Prostate gland (tissue), 2 donors: ENCODE measurements at places on chromosomes 7 and 10. TPM values are rescaled to one million over a fixed set of nuclear protein-coding genes. Genes with fewer than 3 reads are reported as not detected.

GRCh38 chr7:89728481-89728880 lies 425.8 kb upstream of the STEAP1 start:
- no peak overlapping the region for H3K27ac ChIP-seq
- no peaks in the 10 kb centered on the region for H3K27me3 ChIP-seq
- no peak overlapping the region for H3K4me3 ChIP-seq

DNA sequence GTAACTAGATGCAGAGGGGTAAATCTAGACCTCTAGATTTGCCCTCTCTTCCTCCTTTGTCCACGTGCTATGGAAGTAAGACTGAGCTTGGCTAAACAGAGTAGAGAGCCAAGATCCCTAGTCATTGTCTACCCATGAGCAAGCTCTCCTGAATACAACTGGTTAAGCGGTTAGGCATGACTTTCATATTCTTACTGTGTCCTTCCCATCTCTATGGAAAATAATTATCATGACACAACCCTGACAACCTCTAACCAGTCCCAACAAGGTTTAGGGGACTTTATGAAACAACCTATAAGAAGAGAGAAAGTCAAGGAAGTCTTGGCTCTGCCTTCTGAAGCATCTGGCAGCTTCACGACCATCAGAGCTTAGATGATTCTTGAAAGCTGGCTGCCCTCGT lies 7.8 kb upstream of the LAMB4 start:
- H3K27me3 ChIP-seq, result no peaks in the 10 kb centered on the region
- H3K4me1 ChIP-seq, result no peaks in the 10 kb centered on the region
- no peak overlapping the region for H3K4me3 ChIP-seq
- H3K27ac ChIP-seq, result no peak overlapping the region
- H3K36me3 ChIP-seq, result no peaks in the 10 kb centered on the region
- DNase-seq, result no peak

- H3K27me3 ChIP-seq, result no peaks in the 10 kb centered on the region
- H3K27ac ChIP-seq, result no peak overlapping the region
- H3K4me3 ChIP-seq, result no peak overlapping the region
- H3K36me3 ChIP-seq, result no peaks in the 10 kb centered on the region
These were observed 197.2 kb downstream of the ADARB2 start for GRCh38 chr10:1540144-1540543.

DNA sequence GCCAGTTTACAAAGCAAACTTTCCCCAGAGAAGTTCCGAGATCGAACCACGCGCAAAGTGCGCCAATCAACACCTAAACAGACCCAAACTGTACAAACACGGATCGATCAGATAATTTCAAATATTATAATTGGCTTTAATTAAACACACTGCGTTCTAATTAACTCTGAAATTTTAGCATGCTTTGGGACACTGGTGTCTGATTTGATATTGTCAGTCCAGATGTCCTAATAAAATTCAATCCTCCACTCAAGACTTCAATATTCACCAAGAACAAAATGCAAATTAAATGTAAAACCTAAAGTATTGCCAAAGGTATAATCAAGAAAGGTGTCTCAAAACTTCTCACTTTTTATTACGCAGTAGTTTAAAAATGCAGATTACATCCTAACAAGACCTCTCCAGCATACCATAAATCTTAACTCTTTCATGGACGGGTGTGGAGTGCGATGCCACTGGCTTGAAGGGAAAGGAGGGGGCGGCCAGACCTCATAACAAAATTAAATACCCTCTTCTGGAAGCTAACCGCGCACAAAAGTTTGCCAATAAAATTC lies 5.9 kb upstream of the EBF3 start:
- H3K36me3 ChIP-seq, result no peaks in the 10 kb centered on the region
- H3K4me1 ChIP-seq, result no peaks in the 10 kb centered on the region
- no peak overlapping the region for H3K27ac ChIP-seq
- peaks cover 71% of the 10 kb centered on the region for H3K27me3 ChIP-seq
- no peak for DNase-seq

DNA sequence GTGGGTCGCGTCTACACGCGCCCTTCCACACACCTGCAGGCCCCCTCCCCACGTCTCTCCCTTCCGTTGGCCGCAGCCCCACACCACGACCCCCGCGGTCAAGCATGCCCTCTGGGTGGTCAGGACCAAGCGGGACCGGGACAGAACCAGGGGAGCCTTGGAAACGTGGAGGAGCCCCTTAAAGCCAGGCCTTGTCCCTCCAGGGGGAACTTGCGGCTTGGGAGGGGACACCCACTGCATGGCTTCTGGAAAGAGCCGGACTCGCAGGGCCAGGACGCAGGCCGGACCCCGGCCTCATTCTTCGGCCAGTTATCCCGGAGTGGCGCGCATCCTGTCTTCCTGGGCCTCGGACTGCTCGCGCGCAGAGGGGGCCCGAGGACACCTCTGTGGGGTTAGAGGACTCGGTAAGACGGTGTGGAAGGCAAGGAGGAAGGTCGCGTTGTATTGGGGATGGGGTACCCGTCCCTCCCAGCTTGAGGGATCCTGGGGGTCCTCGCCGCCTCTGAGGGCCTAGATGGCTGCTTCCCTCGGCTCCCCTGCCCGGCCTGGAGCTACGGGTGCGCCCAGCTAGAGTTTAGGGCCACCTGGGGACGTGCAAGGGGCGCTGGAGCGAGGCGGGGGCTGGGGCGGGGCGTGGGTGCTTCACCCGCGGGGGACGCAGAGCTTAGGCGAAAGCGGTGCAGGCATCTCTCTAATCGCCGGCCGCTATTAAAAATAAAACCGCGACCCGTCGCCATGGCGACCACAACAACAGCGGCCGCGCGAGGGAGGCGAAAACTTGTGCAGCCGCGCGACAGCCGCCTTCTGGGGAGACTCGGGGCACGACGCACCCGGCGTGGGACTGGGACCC lies 1.8 kb upstream of the PDGFA start:
- no peak overlapping the region for H3K27ac ChIP-seq
- peaks cover 17% of the 10 kb centered on the region for H3K4me1 ChIP-seq
- no peaks in the 10 kb centered on the region for H3K27me3 ChIP-seq

DNA sequence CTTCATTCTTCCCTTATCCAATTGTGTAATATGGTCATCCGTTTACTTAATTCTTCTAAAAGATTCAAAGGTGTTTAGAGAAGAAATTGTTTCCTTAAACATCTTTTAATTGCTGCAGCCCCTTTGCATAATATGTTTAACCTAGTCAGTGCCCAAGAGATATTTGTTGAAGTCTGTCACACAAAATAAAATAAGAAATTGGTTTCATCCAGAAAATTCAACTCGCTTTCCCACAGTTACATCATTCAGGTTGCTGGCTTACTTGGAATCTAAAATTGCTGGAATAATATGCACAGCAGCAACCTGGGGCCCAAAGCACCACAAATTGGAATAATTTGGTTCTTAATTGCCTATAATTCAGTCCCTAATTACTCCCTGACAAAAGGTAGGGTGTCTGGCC lies 155.1 kb upstream of the ETV1 start:
- no peak overlapping the region for H3K4me3 ChIP-seq
- no peak overlapping the region for H3K27ac ChIP-seq
- H3K36me3 ChIP-seq, result no peaks in the 10 kb centered on the region
- H3K27me3 ChIP-seq, result no peaks in the 10 kb centered on the region
- DNase-seq, result no peak

- DNase-seq, result no peak
- no peaks in the 10 kb centered on the region for H3K36me3 ChIP-seq
- no peaks in the 10 kb centered on the region for H3K27me3 ChIP-seq
- no peaks in the 10 kb centered on the region for H3K4me1 ChIP-seq
- no peak overlapping the region for H3K4me3 ChIP-seq
- H3K27ac ChIP-seq, result no peak overlapping the region
These were observed 213.3 kb downstream of the MDFIC start for GRCh38 chr7:115135146-115135545.

GRCh38 chr10:26486990-26487850 lies 49.1 kb downstream of the APBB1IP start:
- H3K4me1 ChIP-seq, result no peaks in the 10 kb centered on the region
- no peaks in the 10 kb centered on the region for H3K36me3 ChIP-seq
- H3K27me3 ChIP-seq, result no peaks in the 10 kb centered on the region
- DNase-seq, result no peak

DNA sequence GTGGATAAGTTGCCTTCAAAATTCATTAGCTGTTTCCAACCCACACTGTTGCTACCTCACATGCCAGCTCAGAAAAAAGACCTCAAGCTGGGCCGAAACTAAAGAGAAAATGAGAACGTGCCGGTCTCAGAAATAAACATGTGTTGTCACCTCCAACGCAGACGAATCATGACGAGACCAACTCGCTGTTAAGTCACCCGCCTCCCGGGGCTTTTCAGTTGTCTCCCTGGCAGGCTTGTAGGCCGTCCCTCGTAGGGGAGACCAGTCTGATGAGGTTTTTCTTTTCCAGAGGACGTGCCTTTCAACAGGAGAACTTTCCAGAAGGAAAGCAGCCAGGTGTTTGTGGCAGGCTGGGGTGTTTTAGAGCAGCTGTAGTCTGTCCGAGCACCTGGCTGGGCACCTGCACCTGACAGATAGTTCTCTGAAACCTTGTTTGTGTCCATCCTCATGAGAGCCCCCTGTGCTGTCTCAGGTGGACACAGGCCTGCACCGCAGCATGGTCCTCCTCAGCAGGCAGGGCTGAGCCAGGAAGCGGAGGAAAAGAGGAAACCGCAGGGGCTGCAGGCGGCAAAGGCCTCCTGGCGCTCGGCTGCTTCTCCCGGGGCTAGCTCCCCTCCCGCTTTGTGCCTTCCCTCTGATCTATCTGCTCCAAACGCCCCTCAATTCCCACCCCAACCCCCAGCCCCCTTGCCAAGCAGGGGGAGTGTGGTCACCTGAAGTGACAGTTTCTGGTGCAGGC lies 78.8 kb downstream of the CHST15 start:
- DNase-seq, result no peak
- no peak overlapping the region for H3K4me3 ChIP-seq
- no peaks in the 10 kb centered on the region for H3K4me1 ChIP-seq
- no peaks in the 10 kb centered on the region for H3K36me3 ChIP-seq
- H3K27me3 ChIP-seq, result no peaks in the 10 kb centered on the region
- H3K27ac ChIP-seq, result no peak overlapping the region

DNA sequence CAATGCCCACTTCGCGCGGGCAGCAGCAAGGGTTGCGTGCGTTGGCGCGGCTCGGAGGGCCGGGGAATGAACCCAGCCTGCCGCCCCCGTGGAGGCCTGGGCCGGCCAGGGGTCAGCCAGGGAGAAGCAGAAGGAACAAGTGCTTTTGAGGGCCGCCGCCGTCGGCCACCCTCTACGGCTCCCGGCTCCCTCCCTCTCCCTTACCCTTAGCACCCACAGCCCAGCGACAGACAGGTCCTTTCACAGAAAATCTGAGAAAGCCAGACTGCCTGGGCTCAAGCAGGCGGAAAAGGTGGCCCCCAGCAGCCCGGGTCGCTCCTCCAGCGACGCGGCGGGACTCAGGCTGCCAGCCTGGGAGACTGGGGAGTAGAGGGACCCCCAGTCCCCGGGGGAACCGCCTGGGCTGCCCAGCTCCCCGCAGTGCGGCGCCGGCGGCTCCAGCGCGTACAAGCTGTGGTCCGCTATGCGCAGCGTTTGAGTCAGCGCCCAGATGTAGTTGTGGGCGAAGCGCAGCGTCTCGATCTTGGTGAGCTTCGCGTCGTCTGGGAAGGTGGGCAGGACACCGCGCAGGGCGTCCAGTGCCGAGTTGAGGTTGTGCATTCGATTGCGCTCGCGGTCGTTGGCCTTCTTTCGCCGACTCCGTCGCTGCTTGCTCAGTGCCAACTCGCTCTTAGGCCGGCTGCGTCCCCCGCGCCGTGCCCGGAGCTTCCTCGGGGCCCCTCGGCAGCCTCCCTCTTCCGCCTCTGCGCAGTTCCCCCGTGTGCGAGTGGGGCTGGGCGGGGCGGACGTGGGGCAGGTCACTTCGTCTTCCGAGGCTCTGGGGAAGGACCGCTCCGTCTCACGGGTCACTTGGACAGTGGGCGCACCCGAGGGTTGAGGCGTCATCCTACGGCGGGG lies 815 bp downstream of the NEUROG3 start:
- H3K27me3 ChIP-seq, result peaks cover 64% of the 10 kb centered on the region
- H3K27ac ChIP-seq, result no peak overlapping the region
- H3K4me1 ChIP-seq, result no peaks in the 10 kb centered on the region
- no peaks in the 10 kb centered on the region for H3K36me3 ChIP-seq
- no peak for DNase-seq

- no peaks in the 10 kb centered on the region for H3K4me1 ChIP-seq
- DNase-seq, result no peak
- H3K27ac ChIP-seq, result no peak overlapping the region
- H3K27me3 ChIP-seq, result no peaks in the 10 kb centered on the region
These were observed 63.3 kb upstream of the SMNDC1 start for GRCh38 chr10:110368002-110368401.

GRCh38 chr7:128909625-128910568 lies 612 bp downstream of the KCP start:
- peak overlapping the region; percentile 12 for H3K4me3 ChIP-seq
- H3K27me3 ChIP-seq, result peaks cover 7% of the 10 kb centered on the region
- H3K27ac ChIP-seq, result no peak overlapping the region
- no peaks in the 10 kb centered on the region for H3K4me1 ChIP-seq

DNA sequence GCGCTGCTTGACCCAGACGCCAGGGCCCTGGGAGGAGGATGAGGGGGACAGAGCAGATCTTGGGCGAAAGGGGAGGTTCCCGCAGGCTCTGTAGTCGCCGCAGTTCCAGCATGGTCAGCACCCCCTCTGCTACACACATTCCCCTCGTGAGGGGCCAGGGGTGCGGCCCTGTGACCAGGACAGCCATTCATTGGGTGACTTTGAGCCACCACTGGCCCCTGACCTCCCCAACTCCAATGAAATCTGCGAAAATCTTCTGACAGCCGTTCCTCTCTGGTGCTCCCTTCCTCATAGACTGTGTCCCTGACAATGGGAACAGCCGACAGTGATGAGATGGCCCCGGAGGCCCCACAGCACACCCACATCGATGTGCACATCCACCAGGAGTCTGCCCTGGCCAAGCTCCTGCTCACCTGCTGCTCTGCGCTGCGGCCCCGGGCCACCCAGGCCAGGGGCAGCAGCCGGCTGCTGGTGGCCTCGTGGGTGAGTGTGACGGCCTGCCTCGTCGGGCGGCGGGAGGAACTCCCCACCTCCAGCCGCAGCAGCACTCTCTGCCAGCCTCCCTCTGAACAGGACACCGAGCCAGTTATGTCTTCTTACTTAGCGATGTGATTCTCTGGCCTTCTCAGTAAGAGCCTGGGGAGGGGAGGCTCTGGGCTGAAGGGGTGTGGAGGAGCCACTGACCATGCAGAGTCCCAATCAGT lies 825 bp downstream of the TMEM176A start:
- H3K36me3 ChIP-seq, result no peaks in the 10 kb centered on the region
- H3K4me1 ChIP-seq, result no peaks in the 10 kb centered on the region
- H3K27ac ChIP-seq, result no peak overlapping the region
- no peak for DNase-seq
- H3K27me3 ChIP-seq, result peaks cover 11% of the 10 kb centered on the region

Gene TNS3
- total RNA-seq, result 95.8 TPM

Gene SLC29A4
- 11.6 TPM for total RNA-seq

Gene FXYD4
- not detected for total RNA-seq

Gene MYOZ1
- total RNA-seq, result 1.6 TPM

Gene ARL3
- 8.5 TPM for total RNA-seq

Gene TCAF1
- 53.0 TPM for total RNA-seq

Gene MRLN
- total RNA-seq, result not detected

Gene ZNF425
- 2.8 TPM for total RNA-seq

Gene NEUROD6
- not detected for total RNA-seq

Gene FBXO24
- 9.7 TPM for total RNA-seq
